ENCODE measurements at places on chromosomes 7 and 10. TPM values are rescaled to one million over a fixed set of nuclear protein-coding genes. Genes with fewer than 3 reads are reported as not detected.

A1CF gene
- 0.10 TPM for total RNA-seq

DNA sequence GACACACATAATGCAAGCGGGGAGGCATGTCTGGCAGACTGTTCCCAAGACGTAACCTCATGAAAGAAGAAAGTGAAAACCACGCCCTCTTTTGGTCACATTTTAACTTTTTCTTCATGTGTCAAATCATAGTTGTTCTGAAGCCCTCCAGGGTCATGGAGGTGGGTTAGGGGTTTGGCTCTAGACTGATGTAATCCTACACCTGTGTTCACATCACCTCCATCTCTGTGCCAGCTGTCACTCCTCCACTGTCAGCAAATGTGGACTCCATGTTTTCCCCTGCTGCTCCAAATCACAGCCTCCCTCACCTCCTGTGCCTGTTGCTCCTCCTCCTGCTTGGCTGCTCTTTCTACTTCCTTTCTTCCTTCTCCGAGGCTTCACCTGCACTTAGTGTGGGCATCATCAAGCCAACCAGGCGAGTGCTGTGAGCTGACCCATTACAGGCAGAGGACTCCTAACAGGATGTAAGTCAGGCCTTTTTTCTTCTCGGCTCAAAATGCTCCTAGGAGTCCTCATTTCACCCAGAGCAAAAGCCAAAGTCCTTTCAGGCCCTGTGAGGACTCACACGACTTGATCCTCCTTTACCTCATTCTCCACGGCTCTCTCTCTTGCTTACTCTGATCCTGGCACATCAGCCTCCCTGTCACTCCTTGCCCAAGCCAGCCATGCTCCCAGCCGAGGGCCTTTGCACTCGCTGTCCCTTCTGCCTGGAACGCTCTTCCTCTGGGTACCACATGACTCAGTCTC, 66.4 kb upstream of the IFRD1 start:
- DNase-seq: no peak

- no peak for DNase-seq
Measured at GRCh38 chr7:80040335-80040734, 94.3 kb upstream of the GNAI1 start.

DNA sequence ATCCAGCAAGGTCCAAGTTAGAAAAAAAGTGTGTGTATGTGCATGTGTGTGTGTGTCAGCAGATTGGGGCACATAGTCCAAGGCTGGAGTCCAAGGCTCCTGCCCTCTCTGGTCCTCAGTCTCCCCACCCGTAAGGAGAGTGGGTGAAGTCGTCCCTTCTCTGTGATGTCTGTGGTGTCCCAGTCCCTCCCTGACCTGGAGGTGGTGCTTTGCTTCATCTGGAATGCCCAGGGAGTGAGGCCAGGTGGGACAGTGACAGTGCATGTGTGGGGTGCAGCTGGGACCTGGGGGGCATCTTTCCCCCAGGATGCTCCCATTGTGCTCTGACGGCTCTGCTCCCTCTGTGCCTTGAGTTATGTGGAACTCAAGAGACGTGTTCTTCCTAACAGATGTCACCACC, 18.0 kb downstream of the AQP1 start:
- DNase-seq: no peak

- DNase-seq: no peak
Measured at GRCh38 chr7:53699215-53699837, 663.9 kb downstream of the POM121L12 start.

ADCY1 gene
- total RNA-seq: 2.3 TPM

ZNF783 gene
- total RNA-seq: 0.99 TPM

PRPS1L1 gene
- total RNA-seq: not detected

DNA sequence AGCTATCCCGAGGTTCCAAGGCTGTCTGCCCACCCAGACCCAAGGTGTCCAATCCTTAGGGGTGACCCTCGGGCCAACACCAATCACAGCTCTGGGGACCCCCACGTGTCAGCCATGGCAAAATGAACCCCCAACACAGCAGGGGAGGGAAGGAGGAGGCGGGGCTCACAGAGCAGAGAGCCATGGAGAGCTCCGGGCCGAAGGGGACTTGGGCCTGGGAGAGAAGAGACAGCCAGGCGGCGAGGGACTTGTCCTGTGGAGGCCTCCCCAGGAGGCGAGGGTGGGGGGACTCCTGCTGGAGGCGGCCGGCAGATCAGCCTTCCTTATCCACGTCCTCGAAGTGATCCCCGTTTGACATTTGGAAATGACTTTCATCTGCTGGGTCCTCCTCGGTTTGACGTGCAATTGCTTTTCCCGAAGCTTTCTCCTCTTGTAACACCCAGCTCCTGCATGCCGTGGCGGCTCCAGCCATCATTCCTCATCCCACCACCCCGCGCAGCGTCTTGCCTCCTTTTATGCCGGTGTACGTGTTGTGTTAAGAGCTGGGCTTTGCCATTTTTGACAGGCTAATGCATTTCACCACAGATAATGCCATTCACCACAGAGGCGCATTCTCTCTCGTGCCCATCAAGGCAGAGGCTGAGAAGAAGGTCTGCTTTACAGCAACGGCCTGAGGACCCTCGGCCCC, 337.4 kb downstream of the DNAJB6 start:
- no peak for DNase-seq

TWIST1 gene
- total RNA-seq: 29.1 TPM

NUDT13 gene
- 1.1 TPM for total RNA-seq

GRCh38 chr7:93964262-93964661, 39.9 kb downstream of the BET1 start:
- DNase-seq: no peak

- DNase-seq: peak; percentile 54
Measured at GRCh38 chr7:69739931-69740431, 141.7 kb downstream of the AUTS2 start.

DNA sequence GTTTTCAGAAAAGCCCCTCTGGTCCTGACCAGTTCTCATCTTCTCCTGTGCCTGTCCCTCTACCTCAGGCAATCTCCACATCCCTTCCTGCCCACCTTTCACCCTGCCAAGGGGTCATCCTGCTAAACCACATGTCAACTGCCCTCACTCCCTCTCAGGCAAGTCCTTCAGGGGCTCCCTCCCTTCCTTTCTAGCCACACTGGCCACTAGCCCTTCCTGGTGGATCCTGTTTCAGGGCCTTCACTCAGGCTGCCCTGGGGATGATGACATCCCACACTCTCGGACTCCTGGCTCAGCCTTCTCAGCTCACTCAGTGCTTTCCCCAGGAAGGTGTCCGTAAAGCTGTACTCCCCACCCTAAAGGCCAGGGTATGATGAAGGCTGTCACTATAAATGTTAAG, 13.4 kb downstream of the STEAP1B start:
- DNase-seq: no peak

- no peak for DNase-seq
Measured at GRCh38 chr10:132036153-132036886, 29.4 kb upstream of the JAKMIP3 start.

TYW1B gene
- 0.66 TPM for total RNA-seq

All from H4 (cell line).